ENCODE measurements at places on chromosomes 5 and 9.

DNA sequence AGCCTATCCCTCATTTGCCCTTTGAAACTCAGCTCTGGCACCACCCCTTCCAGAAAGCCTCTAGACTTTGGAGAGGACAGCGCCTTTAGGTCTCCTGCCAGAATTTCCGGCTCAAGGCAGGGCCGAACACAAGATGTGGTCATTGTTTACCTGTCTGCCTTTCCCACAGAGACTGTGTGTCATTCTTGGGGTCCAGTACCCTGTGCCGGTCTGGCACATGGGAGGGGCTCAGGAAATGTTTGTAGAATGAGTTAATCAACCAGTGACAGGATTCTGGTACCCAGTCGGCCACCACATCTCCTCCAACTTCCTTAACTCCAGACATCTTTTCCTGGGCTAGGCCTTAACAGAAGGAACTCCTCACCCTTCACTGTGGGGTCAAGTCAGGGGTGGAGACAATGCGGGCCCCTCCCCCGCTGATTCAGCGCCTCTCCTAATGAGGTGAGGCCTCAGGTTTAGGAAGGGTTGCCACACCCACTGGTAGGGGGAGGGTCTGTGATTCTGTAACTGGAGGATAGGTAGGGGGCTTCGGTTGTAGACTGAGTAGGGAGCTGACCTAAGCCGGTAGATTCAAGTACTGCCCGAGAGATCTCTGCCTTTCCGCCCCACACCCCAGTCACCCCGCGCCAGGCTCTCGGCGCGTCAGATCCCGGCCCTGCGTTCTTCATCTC is 29.3 kb downstream of the PCDH1 start:
- no peaks in the 10 kb centered on the region for H3K36me3 ChIP-seq
- H3K4me3 ChIP-seq = peak overlapping the region; percentile 74
- DNase-seq = no peak
- peak overlapping the region; percentile 77 for H3K27ac ChIP-seq
- H3K27me3 ChIP-seq = no peaks in the 10 kb centered on the region
- H3K4me1 ChIP-seq = peaks cover 3% of the 10 kb centered on the region

DNA sequence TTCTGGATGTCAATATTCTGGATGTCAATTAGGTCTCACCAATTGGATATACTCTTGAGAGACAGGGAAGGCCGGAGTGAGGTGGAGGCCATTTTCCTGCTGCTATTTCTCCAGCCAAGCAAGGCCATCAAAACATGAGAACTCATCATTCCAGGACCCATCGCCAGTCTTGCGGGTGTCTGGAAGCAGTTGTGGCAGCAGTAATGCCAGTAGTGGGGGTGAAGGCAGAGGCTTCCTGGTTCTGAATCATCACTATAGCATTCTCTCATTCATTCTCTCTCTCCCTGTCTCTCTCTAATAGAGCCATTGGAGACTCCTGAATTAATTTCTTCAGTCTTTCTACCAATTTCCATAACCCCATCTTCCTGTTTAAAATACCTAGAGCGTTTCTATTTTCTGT is 71.8 kb downstream of the EGFLAM start:
- no peak for DNase-seq
- H3K4me3 ChIP-seq = no peak overlapping the region
- H3K27ac ChIP-seq = no peak overlapping the region
- no peaks in the 10 kb centered on the region for H3K36me3 ChIP-seq
- H3K27me3 ChIP-seq = no peaks in the 10 kb centered on the region

DNA sequence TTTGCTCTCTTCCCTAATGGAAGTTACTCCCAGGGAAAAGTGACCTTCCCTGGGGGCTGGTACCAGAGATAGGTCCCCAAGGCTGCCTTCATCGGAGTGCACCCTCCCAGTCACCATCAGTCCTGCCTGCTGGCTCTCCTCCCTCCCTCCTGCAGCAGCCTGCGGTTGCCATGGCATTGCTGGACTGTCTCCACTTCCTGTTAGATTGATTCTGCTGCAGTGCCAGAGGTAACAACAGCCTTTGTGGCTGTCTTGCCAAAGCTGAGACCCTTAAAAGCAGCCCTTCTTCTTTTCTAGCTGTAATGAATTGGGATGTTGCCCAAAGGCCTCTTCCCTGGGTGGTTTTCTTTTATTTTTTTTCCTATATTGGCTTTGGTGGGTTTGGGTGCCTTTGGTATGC is 78.1 kb upstream of the PRLR start:
- peaks cover 2% of the 10 kb centered on the region for H3K4me1 ChIP-seq
- DNase-seq = no peak
- H3K27ac ChIP-seq = no peak overlapping the region
- no peaks in the 10 kb centered on the region for H3K36me3 ChIP-seq
- H3K27me3 ChIP-seq = no peaks in the 10 kb centered on the region

- H3K27ac ChIP-seq = peak overlapping the region; percentile 75
- H3K4me3 ChIP-seq = no peak overlapping the region
- H3K36me3 ChIP-seq = no peaks in the 10 kb centered on the region
- peaks cover 35% of the 10 kb centered on the region for H3K4me1 ChIP-seq
Measured at GRCh38 chr5:172902497-172903472, 56.4 kb upstream of the RPL26L1 start.

- H3K27me3 ChIP-seq = no peaks in the 10 kb centered on the region
- H3K36me3 ChIP-seq = no peaks in the 10 kb centered on the region
- no peak for DNase-seq
- H3K4me1 ChIP-seq = no peaks in the 10 kb centered on the region
Measured at GRCh38 chr5:158234323-158235158, 375.6 kb upstream of the CLINT1 start.

- DNase-seq = no peak
- no peak overlapping the region for H3K27ac ChIP-seq
- H3K4me3 ChIP-seq = no peak overlapping the region
- no peaks in the 10 kb centered on the region for H3K4me1 ChIP-seq
Measured at GRCh38 chr5:10125116-10125515, 124.6 kb downstream of the ATPSCKMT start.

GRCh38 chr9:12935714-12936113 is 160.9 kb downstream of the LURAP1L start:
- H3K4me3 ChIP-seq = no peak overlapping the region
- no peaks in the 10 kb centered on the region for H3K27me3 ChIP-seq
- H3K36me3 ChIP-seq = no peaks in the 10 kb centered on the region
- H3K4me1 ChIP-seq = no peaks in the 10 kb centered on the region

DNA sequence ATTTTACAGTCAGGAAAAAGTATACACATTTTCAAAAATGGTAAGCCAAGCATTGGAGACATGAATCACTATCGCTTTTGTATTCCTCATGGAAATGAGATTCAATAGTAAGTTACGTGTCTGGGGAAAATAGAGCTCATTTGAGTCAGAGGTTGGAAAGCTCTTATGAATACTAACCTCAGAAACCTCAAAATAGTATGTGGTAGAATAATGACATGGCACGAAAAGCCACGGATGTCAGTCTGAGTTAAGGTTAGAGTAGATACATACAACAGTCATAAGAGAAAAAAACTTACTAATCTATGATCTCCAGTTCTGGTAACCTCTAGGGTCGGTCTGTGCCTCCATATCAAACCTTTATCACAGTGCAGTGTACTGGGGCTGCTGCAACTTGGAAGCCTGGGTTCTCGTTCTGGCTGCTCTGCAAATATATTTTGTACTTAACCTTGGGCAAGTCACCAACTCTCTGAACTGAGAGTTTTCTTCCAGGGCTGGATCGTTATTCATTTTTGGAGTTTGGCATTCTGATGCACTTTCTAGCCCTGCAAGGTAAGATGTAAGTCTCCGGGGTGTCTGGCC is 31.8 kb downstream of the MAP1B start:
- H3K27ac ChIP-seq = peak overlapping the region; percentile 6
- peak; percentile 53 for DNase-seq
- no peaks in the 10 kb centered on the region for H3K36me3 ChIP-seq

- no peaks in the 10 kb centered on the region for H3K36me3 ChIP-seq
- H3K27ac ChIP-seq = no peak overlapping the region
- DNase-seq = no peak
- no peaks in the 10 kb centered on the region for H3K27me3 ChIP-seq
Measured at GRCh38 chr5:170499621-170500020, 4.2 kb upstream of the KCNIP1 start.

- H3K4me1 ChIP-seq = peaks cover 3% of the 10 kb centered on the region
- no peaks in the 10 kb centered on the region for H3K36me3 ChIP-seq
- H3K27ac ChIP-seq = no peak overlapping the region
- DNase-seq = no peak
- no peak overlapping the region for H3K4me3 ChIP-seq
Measured at GRCh38 chr9:88742483-88742882, 207.5 kb downstream of the NXNL2 start.

- H3K36me3 ChIP-seq = no peaks in the 10 kb centered on the region
- H3K4me3 ChIP-seq = no peak overlapping the region
- no peaks in the 10 kb centered on the region for H3K27me3 ChIP-seq
Measured at GRCh38 chr5:72036951-72037350, 70.3 kb upstream of the MAP1B start.

DNA sequence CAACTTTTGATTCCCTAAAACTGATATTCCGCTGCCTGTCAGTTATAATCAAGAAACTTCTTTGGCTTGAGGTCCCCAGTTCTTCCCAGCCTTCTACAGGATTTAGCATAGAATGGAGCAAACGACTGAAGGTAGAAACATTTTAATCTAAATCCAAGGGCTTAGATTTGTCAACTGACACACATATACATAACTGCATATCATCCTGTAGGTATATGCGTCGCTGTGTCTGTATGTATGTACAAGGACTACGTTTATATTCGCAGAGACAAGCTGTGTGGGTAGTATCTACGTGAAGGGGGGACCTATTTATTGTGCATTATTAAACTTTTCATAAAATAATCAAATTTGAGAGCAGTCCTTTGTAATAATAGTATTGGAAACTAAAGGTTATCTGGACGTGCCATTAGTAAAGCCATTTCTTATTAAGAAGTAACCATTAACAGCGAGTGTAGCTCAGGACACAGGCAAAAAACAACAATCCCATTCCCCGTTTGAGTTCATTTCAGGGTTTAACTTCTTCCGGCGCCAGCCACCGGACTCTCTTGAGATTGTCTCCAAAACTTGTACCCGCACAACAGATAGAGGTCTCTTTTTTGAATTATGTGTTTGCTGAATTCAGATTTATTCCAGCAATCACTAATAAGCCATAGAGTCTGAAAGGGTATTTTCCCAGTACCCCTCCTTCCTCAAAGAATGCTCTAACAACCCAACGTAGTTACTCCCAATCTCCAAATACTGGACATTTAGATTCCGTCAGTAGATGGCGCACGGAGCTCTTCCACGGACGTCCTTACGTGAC is 2.1 kb upstream of the MLLT3 start:
- peak; percentile 35 for DNase-seq
- no peaks in the 10 kb centered on the region for H3K27me3 ChIP-seq
- no peaks in the 10 kb centered on the region for H3K36me3 ChIP-seq
- H3K4me3 ChIP-seq = peak overlapping the region; percentile 16

DNA sequence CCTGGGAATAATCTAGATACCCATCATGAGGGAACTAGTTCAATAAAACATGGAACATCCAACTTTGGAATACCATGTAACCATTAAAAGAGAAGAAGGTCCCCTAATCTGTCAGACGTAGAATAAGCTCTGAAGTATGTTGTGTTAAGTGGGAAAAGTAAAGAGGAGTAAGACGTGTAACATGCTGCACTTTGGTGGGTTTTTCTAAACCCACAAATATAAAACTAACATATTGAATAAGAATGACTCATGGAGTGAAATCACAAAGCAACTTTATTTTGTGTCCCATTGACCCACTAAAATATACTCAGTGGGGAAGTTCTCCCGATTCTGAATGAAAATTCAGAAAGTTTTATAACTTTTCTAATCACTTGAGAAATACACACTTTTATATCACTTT is 67.9 kb upstream of the PIK3R1 start:
- DNase-seq = no peak
- H3K27ac ChIP-seq = no peak overlapping the region
- no peak overlapping the region for H3K4me3 ChIP-seq
- no peaks in the 10 kb centered on the region for H3K36me3 ChIP-seq

- H3K27me3 ChIP-seq = no peaks in the 10 kb centered on the region
- no peak for DNase-seq
- H3K4me3 ChIP-seq = no peak overlapping the region
- H3K27ac ChIP-seq = no peak overlapping the region
- peaks cover 12% of the 10 kb centered on the region for H3K4me1 ChIP-seq
Measured at GRCh38 chr9:104858846-104859245, 69.1 kb downstream of the ABCA1 start.

GRCh38 chr5:123647066-123647465 is 135.1 kb downstream of the CSNK1G3 start:
- H3K27me3 ChIP-seq = no peaks in the 10 kb centered on the region
- H3K27ac ChIP-seq = no peak overlapping the region
- DNase-seq = no peak

DNA sequence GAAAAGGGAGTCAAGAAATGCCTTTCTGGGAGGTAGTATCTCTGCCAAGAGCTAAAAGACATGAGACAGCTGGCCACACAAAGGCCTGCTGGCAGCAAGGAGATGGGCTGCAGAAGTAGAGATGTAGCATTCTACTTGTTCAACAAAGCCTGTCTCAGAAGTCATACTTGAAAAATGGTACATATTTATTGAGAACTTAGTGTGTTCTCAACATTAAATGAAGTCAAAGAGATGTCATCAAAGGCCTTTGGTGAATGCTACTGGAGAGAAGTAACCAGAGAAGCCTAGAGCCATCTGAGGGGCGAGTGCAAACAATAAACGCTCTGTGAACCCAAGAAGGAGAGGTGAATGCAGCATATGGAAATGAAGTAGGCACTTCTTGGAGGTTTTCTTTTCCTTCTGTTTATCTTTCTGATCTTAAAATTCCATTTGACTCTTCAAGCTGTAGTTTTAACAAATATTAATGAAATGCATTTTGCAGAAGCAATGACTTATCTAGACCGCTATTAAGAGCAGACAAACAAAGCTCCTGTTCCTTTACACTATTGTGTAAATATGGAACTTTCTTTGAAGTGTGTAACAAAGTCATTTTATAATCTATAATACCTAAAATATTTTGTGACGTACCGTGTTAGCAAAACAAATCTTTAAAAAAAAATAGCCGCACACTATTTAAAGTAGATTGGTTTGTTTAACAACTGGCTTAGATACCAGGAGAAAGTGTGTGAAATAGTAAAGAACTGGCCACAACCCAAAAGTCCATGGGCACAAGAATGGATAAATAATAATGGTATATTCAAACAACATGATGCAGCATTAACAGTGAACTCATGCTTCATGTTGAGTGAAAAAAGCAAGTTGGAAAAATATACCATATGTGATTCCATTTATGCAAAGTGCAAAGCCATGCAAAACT is 70.2 kb downstream of the ZNF608 start:
- no peak overlapping the region for H3K4me3 ChIP-seq
- H3K27ac ChIP-seq = no peak overlapping the region
- H3K4me1 ChIP-seq = peaks cover 15% of the 10 kb centered on the region
- DNase-seq = no peak
- no peaks in the 10 kb centered on the region for H3K27me3 ChIP-seq
- H3K36me3 ChIP-seq = no peaks in the 10 kb centered on the region

DNA sequence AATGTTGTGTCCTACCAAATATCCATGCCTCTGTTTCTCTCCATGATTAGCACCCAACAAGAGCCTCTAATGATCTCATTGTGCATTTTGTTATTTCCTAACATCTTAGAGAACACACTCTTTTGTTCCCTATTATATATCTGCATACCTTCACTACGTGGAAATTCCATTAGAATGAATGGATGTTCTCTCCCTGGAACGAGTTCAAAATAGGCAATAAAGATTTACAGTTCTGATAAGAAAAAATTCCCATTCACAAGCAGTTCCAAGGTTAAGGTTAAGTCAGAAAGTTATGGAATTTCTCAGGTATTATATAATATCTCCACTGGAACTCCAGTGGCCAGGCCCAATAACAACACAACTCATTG is 83.7 kb downstream of the TRPM6 start:
- DNase-seq = no peak
- no peaks in the 10 kb centered on the region for H3K36me3 ChIP-seq
- no peaks in the 10 kb centered on the region for H3K27me3 ChIP-seq
- H3K4me1 ChIP-seq = no peaks in the 10 kb centered on the region
- no peak overlapping the region for H3K4me3 ChIP-seq

Measured in ovary (tissue), 10 donors.